Thymus (tissue), 14 donors: ENCODE measurements at places on chromosomes 3 and 15. TPM values are rescaled to one million over a fixed set of nuclear protein-coding genes. Genes with fewer than 3 reads are reported as not detected.
A peak's percentile ranks its signal among the peaks of the same experiment; 100 is the strongest.

DNA sequence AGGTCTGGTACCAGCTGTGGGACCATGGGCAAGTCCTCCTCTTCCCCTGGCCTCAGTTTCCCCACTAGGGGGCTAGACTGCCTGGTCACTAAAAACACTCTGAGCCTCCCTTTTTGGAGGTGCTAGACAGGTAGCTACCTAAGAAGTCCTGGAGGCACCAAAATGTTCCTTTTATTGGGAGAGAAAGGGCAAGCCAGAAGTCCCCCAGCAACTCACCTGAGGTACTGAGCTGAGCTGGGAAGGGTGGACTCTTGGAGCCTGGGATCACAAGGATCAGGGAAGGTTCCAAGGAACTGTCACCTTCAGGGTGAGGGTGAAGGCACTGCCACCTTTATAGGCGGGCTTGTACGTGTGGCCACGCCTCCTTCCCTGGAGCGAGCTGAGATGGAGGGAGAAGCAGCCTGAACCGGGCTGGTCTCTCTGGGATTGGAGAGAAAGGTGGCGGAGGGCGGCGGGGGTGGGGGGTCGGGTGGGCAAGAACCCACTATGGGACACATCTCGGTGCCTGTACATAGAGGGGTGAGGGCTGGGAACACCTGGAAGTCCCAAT is at the start of gene CYP1A1:
CYP1A1 (minus strand) TSS at position 304 of the 550 bp plus-strand sequence. CDS start 2,431 bp downstream, outside the sequence.
- H3K27me3 ChIP-seq, result peaks cover 58% of the 10 kb centered on the region
- no peak for DNase-seq
- H3K27ac ChIP-seq, result no peak within 1 kb of the TSS

DNA sequence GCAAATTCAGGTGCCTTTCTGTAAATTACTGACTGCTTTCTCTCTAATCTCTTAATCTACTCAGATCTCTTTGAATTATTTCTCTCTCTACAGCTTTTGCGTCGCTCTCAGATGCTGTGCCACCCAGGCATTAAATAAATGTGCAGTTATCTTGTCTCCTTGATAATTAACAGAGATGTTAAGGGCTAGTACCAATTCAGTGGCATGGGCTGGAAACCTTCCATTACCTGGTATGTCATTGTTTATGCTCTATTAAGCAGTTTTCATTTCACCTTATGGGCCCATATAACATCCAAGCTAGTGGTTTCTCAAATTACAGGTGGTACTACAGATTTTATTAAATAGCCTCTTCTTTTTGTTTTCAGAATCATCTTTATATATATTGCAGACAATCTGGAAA is 66.0 kb downstream of the PEX5L start:
- no peaks in the 10 kb centered on the region for H3K27me3 ChIP-seq
- peaks cover 14% of the 10 kb centered on the region for H3K4me1 ChIP-seq
- no peak overlapping the region for H3K4me3 ChIP-seq
- no peak overlapping the region for H3K27ac ChIP-seq
- no peaks in the 10 kb centered on the region for H3K36me3 ChIP-seq

- H3K27ac ChIP-seq, result peak overlapping the region; percentile 79
- H3K36me3 ChIP-seq, result no peaks in the 10 kb centered on the region
- H3K4me1 ChIP-seq, result peaks cover 48% of the 10 kb centered on the region
- H3K4me3 ChIP-seq, result peak overlapping the region; percentile 8
- H3K27me3 ChIP-seq, result no peaks in the 10 kb centered on the region
Measured at GRCh38 chr3:186209810-186210752, 101.2 kb upstream of the ETV5 start.

GRCh38 chr15:100284701-100285100 is 57.1 kb downstream of the ADAMTS17 start:
- H3K27ac ChIP-seq, result no peak overlapping the region
- no peak for DNase-seq
- H3K36me3 ChIP-seq, result no peaks in the 10 kb centered on the region
- peaks cover 2% of the 10 kb centered on the region for H3K4me1 ChIP-seq
- H3K27me3 ChIP-seq, result no peaks in the 10 kb centered on the region

RARB gene
- polyA plus RNA-seq, result 0.89 TPM

- peak overlapping the region; percentile 84 for H3K27ac ChIP-seq
- DNase-seq, result peak; percentile 59
- peaks cover 19% of the 10 kb centered on the region for H3K4me1 ChIP-seq
- no peaks in the 10 kb centered on the region for H3K27me3 ChIP-seq
- H3K36me3 ChIP-seq, result no peaks in the 10 kb centered on the region
Measured at GRCh38 chr15:90557186-90558084, 27.7 kb downstream of the CRTC3 start.

DNA sequence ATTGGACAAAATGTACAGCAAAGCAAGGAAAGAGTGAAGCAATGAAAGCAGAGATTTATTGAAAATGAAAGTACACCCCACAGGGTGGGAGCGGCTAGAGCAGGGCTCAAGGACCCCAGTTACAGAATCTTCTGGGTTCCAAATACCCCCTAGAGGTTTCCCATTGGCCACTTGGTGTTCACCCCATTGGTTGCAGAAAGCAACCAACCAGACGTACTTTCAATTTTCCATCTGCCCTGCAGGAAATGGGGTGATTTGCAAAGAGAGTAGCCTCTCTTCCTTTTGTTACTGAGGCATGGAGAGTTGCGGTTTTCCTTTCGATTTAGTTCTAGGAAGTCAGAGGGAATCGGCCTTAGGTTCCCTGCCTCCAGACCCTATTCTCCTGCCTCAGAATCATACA is 2.4 kb downstream of the PML start:
- peaks cover 15% of the 10 kb centered on the region for H3K36me3 ChIP-seq
- H3K4me1 ChIP-seq, result peaks cover 27% of the 10 kb centered on the region
- no peak for DNase-seq
- peak overlapping the region; percentile 5 for H3K4me3 ChIP-seq

DNA sequence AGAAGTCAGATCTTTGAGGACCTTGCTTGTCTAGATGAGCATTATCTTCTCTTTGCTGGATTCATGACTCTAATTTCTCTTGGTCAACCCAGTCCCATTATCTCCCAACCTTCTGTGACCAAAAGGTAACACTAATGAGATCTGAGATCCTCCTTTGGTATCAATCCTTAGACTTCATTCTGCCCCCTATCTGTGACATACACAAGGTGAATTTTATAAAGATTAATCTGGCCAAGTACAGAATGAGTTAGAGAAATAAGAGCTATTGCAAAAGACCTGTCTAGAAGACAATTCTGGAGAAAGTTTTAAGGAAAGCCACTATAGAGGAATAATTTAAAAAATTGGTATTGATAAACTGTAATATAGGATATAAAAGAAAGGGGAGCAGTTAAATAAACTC is 113.8 kb upstream of the KCNMB2 start:
- DNase-seq, result no peak
- H3K27me3 ChIP-seq, result no peaks in the 10 kb centered on the region
- no peak overlapping the region for H3K4me3 ChIP-seq
- no peak overlapping the region for H3K27ac ChIP-seq
- H3K36me3 ChIP-seq, result no peaks in the 10 kb centered on the region

- no peak overlapping the region for H3K27ac ChIP-seq
- no peaks in the 10 kb centered on the region for H3K27me3 ChIP-seq
- H3K4me3 ChIP-seq, result no peak overlapping the region
- DNase-seq, result no peak
Measured at GRCh38 chr3:22858486-22858885, 344.6 kb upstream of the UBE2E2 start.

GRCh38 chr3:110614186-110614585 is 457.4 kb upstream of the NECTIN3 start:
- no peak overlapping the region for H3K27ac ChIP-seq
- no peaks in the 10 kb centered on the region for H3K4me1 ChIP-seq
- DNase-seq, result no peak
- no peaks in the 10 kb centered on the region for H3K36me3 ChIP-seq

- no peaks in the 10 kb centered on the region for H3K36me3 ChIP-seq
- no peak overlapping the region for H3K4me3 ChIP-seq
- DNase-seq, result no peak
- no peaks in the 10 kb centered on the region for H3K27me3 ChIP-seq
- H3K27ac ChIP-seq, result no peak overlapping the region
Measured at GRCh38 chr3:23655749-23656148, 150.0 kb upstream of the UBE2E1 start.

- H3K4me3 ChIP-seq, result no peak overlapping the region
- H3K27me3 ChIP-seq, result no peaks in the 10 kb centered on the region
- H3K4me1 ChIP-seq, result peaks cover 23% of the 10 kb centered on the region
- no peak overlapping the region for H3K27ac ChIP-seq
- no peak for DNase-seq
Measured at GRCh38 chr3:177145954-177146353, 51.3 kb downstream of the TBL1XR1 start.

SETD2 gene
- 20.5 TPM for polyA plus RNA-seq
